Fibroblast of the aortic adventitia (primary cell): ENCODE measurements at places on chromosomes 4 and X.

- no peak for DNase-seq
These were observed 591 bp upstream of the TSPAN7 start for GRCh38 chrX:38560776-38561125.

GRCh38 chr4:108820492-108821350, 57.9 kb upstream of the ETNPPL start:
- DNase-seq = no peak

DNA sequence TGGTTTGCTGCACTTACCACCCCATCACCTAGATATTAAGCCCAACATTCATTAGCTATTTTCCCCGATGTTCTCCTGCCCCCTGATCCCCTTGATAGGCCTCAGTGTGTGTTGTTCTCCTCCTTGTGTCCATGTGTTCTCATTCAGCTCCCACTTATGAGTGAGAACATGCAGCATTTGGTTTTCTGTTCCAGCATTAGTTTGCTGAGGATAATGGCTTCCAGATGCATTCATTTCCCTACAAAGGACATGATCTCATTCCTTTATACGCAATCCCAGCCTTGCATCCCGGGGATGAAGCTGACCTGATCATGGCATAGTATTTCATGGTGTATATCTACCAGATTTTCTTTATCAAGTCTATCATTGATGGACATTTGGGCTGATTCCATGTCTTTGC, 99.0 kb upstream of the DCAF12L2 start:
- DNase-seq = no peak

GRCh38 chr4:163673848-163674697, 179.6 kb downstream of the TMA16 start:
- DNase-seq = no peak

DNA sequence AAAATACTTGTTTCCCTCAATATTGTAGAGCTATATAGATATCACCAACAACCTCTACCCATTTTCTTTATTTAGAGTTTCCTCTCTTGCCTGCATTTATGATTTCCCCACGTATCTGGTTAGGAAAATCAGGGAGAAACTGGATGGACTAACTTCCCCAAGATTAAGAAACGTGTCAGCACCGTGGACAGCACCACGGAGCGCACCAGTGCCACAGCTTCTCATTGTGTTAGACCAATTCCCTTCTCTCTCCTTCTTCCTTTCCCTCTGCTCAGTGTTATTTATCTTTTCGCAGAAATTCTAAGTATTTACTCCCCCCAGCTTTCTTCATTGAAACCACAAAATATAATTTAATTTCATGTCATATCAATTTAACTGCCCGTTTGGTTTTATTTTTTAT, 568.6 kb upstream of the BOD1L1 start:
- peak; percentile 81 for DNase-seq

DNA sequence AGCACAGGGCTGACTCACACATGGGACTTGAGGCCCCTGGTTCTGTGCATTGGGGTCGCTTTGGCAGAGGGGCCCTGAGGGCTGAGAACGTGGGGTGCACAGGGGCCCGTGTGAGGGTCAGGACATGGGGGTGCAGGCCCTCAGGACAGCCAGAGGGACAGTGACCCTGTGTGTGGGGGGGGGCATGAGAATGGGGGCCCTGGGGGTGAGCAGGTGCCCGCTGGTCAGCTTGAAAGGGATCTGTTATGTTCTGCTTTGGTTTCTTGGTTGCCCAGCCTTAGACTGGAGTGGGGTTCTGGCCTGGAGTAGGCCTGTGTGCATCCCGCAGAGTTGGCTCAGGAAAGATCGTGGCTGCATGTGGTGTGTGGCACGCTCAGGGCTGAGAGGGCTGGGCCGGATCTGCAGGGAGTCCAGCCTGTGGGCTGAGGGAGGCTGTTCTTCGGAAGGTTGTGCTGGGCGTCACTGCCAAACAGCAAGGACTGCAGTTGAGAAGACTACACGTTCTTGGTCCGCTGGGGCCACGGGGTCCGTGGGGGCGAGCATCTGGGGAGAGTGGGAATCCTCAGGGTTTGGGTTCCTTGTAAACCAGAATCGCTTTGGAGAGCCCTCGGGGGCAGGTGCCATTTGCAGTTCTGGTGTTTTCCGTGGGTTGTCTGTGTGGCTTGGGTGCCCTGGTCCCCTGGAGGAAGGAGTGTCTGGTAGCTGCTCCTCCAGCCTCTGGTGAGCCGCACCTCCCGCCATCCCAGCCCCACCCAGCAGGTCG, 15.2 kb upstream of the UVSSA start:
- DNase-seq = no peak
